ENCODE measurements at places on chromosomes 16 and 17. TPM values are rescaled to one million over a fixed set of nuclear protein-coding genes. Genes with fewer than 3 reads are reported as not detected.

DNA sequence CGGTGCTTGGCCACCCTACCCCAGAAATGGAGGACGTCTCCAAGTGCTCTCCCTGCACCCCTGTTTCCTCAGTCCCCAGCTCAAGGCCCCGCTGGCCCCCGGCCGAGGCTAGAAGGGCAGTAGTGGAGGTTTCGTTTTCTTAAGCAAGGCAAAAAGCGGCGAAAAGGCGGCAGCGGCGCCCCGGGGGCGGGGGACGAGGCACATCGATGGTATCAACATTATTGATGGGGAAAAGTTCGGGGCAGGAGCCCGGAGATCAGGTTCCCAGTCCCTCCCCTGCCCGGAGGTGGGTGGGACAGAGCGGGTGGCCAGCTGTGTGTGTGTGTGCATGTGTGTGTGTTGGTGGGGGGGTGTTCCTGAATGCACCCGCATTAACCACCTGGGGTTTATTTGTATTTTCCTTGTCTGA, 4.1 kb upstream of the SALL1 start:
- DNase-seq = no peak

DNA sequence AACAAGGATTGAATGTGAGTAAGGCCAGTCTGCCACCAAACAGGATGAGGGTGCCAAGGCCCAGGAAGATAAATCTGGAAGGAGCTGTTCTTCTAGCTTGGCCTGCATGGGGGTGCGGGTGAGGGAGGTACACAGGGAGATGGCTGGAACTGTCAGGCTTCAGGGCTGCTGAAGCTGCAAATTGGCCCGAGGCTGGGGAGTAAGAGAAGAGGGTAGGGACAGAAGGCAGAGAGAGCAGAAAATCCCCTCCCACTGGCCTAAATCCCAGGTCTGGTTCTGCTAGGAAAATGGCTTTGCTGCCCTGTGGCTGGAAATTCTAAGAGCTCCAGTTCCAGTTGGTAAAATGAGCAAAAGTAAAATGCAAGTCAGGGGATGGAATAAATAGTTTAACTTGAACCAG, 87.9 kb downstream of the CCDC182 start:
- no peak for DNase-seq

RUNDC3A gene
- total RNA-seq = 0.49 TPM

PRAC2 gene
- not detected for total RNA-seq

AIPL1 gene
- total RNA-seq = not detected

CA5A gene
- total RNA-seq = not detected

CA10 gene
- not detected for total RNA-seq

AATK gene
- total RNA-seq = 10.1 TPM

GRCh38 chr16:60107437-60107836, 1373.3 kb upstream of the GOT2 start:
- DNase-seq = no peak

SSTR5 gene
- total RNA-seq = 14.7 TPM

DNA sequence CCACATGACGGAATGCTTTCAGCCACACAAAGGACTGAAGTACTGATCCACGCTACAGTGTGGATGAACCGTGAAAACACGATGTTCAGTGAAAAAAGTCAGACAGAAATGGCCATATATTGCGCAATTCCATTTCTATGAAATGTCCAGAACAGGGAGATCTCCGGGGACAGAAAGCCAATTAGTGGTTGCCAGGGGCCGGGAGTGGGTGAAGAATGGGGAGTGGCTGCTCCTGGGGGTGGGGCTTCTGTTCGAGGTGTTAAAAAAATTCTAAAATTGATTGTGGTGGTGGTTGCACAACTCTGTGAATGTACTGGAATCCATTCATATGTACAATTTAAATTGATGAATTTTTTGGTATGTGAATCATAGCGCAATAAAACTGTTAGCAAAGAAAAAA, 154.8 kb upstream of the HSBP1 start:
- DNase-seq = no peak

ARL16 gene
- 11.9 TPM for total RNA-seq

- DNase-seq = no peak
Observed at GRCh38 chr17:73224663-73225305, 31.9 kb downstream of the COG1 start.

MYH2 gene
- total RNA-seq = not detected

- peak; percentile 84 for DNase-seq
Observed at GRCh38 chr17:81991684-81992305, 14.4 kb downstream of the ASPSCR1 start.

DNA sequence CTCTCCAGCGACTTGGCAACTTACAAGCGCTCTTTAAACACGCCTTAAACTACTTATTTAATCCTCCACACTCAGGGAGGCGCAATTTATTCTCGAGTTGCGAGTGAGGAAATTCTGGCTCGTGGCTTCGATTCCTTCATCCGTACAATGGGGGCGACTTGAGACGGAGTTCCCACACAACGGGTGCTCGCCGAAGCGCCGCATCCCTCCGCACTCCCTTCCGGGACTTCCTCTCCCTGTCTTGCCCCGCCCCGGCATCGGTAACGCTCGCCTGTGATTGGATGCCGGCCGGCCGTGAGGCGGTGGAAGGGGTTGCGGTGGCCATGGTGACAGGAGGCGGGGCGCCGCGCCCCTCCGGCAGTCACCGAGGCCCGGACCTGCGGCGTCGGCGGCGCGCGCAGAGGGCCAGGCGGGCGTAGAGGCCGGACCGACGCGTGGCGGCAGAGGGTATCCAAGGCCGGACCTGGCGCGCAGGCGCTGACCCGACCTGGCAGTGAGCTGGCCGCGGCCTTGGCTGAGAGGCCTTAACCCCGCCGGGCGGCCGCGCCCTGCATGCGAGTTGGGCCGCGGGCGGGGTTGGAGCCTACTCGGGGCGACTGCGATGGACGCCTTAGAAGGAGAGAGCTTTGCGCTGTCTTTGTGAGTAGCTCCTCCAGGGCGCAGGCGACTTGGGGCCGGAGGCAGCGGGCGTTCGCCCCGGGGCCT, at the start of gene ARL2BP:
TSS of gene ARL2BP (plus strand) at position 493 of the 705 bp plus-strand sequence. CDS start at position 602, 109 bp downstream.
- peak; percentile 99 for DNase-seq

GRCh38 chr17:60371818-60372510, 20.0 kb downstream of the USP32 start:
- DNase-seq = no peak

ERCC4 gene
- total RNA-seq = 7.2 TPM

DNA sequence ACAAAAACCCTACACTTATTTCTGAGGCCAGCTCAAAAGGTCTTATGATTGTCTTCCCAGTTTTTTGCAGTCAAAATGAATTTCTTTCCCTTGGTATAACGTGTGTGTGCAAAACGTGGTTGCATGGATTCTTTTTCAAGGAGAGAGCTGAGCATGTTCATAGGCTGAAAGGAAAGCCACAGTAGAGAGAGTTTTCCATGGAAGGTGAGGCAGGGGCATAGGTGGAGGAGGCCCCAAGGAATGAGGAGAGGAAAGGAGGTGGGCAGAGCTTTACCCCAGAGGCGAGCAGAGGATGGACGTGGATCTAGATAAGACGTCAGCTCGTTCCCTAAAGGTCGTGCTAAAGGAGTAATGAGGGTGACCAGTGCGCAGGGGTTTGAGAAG, 22.8 kb downstream of the TRPV2 start:
- DNase-seq = no peak

- no peak for DNase-seq
Observed at GRCh38 chr16:68009157-68009735, 6.5 kb downstream of the DPEP2NB start.

MYH3 gene
- 0.43 TPM for total RNA-seq

DNA sequence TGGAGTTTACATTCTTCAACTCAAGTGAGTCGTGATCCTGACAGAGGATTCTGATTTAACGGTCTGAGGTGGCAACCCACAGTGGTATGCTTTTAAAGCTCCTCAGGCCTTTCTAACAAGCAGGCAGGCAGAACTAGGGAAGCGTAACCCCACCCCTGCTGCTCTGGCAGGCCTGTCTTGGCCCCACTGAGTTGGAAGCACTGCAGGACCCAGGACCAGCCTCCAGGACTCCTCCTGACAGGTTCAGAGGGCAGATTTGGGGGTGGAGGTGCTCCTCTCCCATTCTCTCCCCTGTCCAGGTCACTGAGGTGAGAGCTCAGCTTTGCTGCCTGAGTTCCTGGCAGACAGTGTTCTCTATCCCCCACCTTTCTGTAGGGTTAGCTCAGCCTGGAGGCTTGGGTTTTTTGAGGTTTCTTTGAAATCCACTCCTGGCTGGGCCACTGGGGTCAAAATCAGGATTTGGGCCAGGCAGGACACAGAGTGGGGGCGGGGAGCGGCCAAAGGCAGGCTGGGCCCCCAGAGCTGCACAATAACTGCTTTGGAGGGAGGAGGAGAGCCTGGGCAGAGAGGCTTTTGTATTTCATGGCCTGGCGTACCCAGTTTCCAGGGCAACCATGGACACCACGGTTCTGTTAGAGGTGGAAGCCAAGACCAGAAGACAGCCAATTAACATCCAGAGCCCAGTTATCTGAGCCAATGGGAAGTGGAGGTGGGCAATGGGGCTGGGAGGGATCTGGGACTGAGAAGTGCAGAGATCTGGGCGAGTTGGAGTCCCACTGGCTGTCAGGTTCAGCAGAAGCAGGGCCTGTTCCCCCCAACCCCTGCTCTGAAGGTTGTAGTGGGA, 9.5 kb downstream of the MRPL27 start:
- DNase-seq = no peak

- DNase-seq = no peak
Observed at GRCh38 chr16:84461029-84461412, 43.4 kb downstream of the MEAK7 start.

GRCh38 chr17:38982858-38983746, 15.9 kb upstream of the FBXO47 start:
- no peak for DNase-seq

ASGR2 gene
- total RNA-seq = 0.46 TPM

LITAF gene
- 78.4 TPM for total RNA-seq

DNA sequence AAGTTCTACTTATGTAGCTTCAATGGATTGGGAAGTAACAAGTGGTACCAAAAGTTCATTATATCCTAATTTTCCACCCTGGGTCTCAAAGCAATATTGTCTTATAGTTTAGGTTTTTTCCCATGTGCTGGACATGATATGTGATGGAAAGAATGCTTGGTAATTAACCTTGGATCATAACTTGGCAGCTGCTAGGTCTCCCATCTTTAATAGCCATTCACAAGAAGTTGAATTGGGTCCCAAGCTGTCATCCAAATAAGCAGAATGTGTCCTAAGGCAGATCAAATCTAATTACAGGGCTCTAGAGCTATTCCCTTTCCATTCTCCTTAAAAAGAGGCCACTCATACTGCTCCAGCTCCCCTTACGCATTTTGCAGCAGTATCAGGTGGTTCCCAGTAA, 44.7 kb upstream of the KCNJ16 start:
- no peak for DNase-seq

DNA sequence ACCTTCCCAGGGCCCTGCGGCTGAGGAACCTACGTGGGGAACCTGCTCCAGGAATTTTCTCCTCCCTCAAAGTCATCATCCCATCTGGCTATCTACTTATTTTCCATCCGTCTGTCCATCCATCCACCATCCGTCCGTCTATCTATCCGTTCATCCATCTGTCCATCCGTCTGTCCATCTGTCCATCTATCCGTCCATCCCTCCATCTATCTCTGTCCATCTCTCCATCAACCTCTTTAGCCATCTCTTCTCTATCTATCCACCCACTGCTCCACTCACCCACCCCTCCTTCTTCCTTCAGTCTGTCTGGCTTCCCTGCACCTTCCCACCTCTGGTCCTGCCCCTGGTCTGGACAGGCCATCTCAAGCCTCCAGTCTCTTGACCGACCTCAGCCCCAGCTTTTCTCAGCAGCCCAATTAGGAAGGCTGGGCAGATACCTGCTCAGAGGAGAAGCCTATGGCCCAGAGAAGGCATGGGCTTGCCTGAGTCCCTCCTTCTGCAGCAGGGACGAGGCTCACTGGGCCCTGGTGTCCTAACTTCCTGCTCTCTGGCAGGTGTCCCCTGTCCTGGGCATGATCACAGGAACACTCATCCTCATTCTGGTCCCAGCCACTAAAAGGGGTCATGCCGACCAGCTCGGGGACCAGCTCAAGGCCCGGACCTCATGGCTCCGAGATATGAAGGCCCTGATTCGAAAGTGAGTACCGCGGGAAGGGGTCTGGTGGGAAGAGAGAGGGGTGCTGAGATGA, 23.0 kb downstream of the MYBBP1A start:
- DNase-seq = no peak

DNA sequence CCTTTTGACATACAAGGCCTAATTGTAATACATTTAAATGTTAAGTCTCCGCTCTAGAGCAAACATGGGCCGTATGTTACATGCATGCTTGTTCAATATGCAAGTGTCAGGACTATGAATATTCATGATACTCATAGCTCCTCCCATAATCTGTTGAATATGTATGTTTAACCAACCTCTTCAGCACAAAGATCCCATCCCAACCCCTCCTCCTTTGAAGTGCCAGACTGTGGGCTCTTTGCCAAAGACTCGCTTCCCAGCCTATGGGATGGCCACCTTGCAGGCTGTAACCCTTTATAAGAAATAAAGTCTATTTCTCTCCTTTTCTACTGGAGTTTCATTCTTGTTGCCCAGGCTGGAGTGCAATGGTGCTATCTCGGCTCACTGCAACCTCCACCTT, 156.2 kb downstream of the ABCC12 start:
- DNase-seq = no peak

PYY gene
- not detected for total RNA-seq

DNA sequence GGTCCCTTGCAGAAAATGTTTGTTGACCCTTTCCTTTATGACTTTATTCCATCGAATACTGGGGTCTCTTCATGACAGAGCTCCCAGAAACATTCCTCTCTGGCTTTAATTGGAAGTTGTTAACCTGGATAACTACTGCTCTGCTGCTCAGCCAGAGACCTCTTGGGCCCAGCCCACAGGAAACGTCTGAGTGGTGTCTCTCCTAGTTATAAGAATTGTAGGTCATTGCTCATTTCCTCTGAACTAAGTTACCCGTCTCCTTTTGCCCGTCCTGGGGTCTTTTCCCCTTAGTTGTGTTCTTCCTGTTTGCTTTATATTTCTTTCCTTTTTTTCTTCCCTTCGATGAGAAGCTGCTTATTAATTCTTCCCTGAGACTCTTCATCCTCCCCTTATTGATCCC, 9.0 kb downstream of the MAP2K6 start:
- DNase-seq = no peak

Measured in Right ventricle myocardium inferior (tissue), 1 donor.